Stimulated activated CD8-positive, alpha-beta memory T cell treated with anti-CD3 and anti-CD28 coated beads, Interleukin-4, amount 100 ng/mL, for 1 hour (primary cell): ENCODE measurements at places on chromosomes 2 and 18.

DNA sequence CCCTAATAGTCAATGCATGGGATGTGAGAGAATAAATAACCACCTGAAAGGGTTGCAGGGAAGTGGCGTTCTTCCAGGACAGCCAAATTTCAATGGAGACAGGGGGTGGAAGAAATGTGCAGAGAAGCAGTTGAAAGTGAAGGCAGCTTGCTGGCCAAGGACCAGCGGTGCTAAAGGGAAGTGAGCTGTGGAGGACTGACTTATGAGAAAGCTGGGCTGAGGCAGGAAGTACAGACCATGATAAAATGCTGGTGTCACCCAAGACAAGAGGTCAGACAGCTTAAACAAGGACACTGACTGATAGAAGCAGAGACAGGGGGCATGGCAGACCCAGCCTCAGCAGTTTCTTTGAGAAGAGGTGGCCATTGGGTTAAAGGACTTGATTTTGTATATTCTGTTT, 106.7 kb downstream of the DTNB start:
- no peak for DNase-seq

DNA sequence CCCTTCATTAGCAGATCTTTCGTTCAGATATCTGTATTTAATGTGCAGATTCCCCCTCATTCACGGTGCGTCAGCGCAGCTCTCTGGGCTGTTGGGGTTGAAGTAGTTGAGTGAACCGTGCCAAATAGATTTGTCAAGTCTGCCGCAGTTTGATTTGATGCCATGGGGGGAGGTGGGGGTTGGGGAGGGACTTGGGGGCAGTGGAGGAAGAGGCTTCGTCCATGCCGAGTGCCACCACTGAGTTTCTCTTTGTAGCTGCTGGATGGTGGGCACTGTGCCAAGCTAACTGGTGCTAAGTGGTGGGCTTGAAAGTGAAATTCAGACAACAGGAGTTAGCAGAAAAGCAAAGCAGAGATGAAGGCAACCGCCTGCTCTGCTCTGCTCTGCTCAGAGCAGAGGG, 47.9 kb downstream of the NRP2 start:
- no peak for DNase-seq

- no peak for DNase-seq
Observed at GRCh38 chr2:39696101-39696553, 30.4 kb downstream of the TMEM178A start.

- DNase-seq = no peak
Observed at GRCh38 chr2:67515056-67515455, 117.9 kb downstream of the ETAA1 start.

GRCh38 chr18:75090336-75090735, 118.6 kb downstream of the PTGR3 start:
- no peak for DNase-seq

GRCh38 chr2:46097714-46098480, 199.3 kb upstream of the EPAS1 start:
- DNase-seq = no peak

DNA sequence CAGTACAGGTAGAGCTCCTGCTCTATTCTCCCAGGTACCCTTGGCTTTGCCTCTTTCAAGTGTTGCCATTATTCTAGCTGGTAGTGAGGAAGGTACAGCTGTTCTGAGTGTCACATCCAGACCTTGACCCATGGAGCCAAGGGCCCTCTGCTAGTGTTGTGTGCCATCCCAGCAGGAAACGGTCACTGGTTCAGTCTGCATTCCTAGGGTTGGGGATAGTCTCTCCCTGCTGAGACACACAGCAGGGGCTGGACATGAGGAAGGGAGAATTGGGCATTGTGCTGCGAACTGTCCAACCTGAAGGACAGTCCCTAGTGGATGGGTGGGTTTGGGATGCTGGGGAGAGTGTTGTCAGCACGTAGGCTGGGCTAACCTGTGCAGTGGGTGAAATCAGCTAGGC, 59.1 kb downstream of the FARP2 start:
- DNase-seq = no peak

GRCh38 chr2:215780313-215780712, 233.0 kb downstream of the MREG start:
- no peak for DNase-seq

- DNase-seq = no peak
Observed at GRCh38 chr2:152518641-152519580, 183.9 kb downstream of the FMNL2 start.

DNA sequence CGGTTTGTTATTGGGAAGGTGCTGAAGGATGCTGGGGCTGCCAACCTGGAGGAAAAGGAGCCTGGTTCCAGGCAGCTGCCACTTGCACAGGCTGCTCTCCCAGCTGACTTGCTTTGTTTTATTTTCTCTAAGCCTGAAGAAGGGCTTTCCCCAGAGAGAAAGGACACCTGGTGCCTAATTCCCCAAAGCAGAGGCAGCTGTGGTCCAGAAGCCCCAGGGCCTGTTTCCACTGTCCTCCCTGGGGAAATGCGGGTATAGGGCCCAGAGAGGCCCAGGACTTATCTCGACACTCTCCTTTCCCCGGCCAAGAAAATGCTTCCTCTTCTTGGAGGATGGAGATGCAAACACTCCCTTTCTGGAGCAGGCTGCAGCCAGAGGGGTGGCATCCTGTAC, 30.1 kb downstream of the INO80C start:
- no peak for DNase-seq

DNA sequence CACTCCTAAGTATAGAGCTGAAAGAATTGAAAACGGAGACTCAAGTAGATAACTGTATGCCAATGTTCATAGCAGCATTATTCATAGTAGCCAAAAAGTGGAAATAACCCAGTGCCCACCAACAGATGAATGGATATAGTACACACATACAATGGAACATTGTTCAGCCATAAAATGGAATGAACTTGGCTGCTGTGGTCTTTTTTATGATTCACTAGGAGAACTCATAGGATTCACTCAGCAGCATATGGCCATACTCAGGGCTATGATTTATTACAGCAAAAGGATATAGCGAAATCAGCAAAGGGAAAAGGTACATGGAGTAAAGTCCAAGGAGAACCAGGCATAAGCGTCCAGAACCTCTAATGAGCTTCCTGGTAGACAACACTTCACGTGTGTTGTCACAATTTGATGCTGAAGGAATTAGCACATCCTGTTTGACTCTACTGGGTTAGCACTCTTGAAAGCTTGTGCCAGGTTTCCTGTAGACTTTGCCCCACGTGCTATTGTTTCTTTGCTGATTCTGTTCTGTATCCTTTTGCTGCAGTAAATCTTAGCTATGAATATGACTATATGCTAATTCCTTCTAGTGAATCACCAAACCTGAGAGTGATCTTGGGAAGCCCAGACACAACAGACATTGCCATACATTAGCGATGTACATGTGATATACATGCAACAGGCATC, 15.7 kb downstream of the SPC25 start:
- DNase-seq = no peak

DNA sequence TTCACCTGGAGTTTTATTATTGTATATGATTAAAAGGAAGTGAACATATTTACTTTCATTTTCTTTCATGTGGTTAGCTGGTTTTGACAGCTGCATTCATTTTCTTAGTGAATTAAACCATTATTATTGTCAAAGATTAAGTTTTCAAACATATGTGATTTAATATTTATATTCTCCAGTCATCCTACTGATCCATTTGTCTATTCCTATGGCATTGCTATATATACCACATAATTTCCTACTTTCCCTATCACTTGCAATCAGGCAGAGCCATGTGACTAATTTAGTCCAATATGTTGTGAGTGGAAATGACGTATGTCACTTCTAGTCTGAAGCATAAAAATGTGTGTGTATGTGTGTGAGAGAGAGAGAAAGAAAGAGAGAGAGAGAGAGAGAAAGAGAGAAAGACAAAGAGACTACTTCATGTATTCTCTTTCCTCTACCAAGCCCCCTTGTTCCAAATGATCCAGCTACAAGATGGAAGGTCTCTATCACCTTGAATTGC, 12.0 kb upstream of the TACR1 start:
- no peak for DNase-seq

GRCh38 chr2:148039783-148040182, 18.9 kb downstream of the MBD5 start:
- no peak for DNase-seq

DNA sequence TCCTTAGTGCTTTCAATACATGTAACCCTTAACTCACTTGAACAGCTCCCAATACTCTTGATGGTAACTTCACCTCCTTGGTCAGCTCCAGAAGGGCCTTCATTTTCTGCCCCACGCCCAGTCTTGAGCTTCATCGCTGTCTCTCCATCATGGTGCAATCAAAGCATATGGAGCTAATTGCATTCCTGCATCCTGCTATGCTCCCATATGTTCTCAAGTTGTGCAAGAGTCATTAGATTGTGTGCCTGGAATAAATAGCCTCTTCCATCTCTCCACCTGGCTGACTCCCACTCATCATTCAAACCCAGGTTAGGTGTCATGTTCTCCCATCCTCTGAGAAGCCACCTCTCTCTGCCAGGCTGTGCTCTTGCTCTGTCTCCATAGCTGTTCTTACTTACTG, 364.5 kb upstream of the RGPD4 start:
- DNase-seq = no peak

- no peak for DNase-seq
Observed at GRCh38 chr2:239061824-239062570, 214.1 kb downstream of the TWIST2 start.

DNA sequence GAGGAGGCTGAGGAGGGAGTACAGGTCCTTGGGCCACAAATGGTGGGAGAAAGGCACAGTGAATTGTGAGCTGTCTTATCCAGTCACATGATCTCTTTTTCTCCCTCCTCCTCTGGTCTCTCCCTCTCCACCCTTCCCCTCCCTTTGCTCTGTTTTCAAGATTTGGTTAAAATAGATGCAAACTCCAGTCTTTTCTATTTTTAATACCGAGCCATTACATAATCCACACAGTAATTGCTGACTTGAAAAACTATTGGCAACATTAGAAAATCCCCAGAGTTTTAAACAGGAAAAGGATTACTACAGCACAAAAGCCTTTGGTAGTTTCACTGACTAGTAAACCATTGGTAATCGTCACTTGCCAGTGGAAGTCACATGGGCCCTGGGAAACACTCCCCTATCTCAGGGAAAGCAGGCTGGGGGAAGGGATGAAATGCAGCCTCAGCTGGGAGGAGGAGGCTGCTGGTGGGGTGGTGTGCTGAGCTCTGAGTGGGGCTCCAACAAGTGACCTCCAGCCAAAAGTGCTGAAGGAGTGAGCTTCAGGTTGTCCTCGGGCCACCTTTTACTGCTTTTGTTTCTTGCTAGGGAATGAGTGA, 57.4 kb upstream of the PCBP1 start:
- no peak for DNase-seq

- no peak for DNase-seq
Observed at GRCh38 chr2:48315896-48316194, 214.1 kb upstream of the STON1 start.

DNA sequence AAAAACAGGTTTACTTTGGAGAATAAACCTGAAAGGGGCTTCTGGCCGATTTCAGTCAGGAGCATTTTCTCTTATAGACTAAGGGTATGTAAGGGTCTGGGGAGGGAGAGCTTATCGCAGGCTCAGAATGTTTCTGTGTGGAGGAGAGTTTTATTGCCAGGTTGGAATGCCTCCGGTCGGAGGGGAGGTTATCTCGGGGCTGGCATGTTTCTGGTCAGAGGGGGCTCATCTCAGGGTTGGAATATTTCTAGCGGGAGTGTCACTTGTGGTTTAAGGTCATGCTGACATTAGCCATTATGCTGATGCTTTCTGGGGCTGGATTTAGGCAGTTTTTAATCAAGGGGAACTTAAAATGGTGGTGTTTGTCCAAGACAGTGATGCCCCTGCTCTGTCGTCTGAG, 333.6 kb downstream of the METTL4 start:
- no peak for DNase-seq

GRCh38 chr2:74527741-74528140, 1.7 kb upstream of the DQX1 start:
- no peak for DNase-seq

- DNase-seq = no peak
Observed at GRCh38 chr18:22203536-22204213, 34.3 kb downstream of the GATA6 start.

DNA sequence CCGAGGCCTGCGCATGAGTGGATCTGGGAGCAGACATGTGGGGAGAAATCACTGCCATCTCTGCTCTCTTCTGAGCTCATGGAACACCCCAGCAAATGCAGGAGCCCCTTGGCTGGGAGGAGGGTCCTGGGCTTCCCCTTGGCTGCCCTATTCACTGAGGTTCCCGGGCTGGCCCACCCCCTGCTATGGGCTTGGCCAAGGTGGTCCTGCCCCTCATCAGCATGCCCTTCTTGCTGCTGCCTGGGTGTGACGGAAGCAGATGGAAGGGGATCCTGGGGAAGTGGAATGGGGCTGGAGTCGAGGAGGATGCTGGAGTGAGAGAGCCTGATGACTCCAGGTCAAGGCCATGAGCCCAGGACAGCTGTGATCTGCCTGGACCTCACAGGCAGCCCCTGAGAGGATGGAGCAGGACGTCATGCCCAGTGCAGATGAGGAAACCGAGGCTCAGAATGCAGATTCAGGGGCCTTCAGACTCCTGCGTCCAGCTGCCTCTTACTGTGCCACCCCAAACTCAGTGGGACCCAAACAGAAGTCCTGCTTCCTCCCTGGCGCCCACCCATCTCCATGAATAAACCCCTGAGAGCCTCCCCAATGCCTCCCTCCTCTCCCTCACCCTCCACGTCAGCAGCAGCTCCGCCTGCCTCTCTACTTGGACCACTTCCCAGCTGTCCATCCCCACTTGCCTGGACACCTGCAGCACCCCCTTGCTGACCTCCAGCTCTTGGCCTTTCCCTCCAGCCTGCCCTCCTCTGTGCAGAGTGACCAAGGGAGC, 4.0 kb downstream of the SNED1 start:
- DNase-seq = no peak

GRCh38 chr2:201558232-201558631, 85.1 kb downstream of the TMEM237 start:
- no peak for DNase-seq

DNA sequence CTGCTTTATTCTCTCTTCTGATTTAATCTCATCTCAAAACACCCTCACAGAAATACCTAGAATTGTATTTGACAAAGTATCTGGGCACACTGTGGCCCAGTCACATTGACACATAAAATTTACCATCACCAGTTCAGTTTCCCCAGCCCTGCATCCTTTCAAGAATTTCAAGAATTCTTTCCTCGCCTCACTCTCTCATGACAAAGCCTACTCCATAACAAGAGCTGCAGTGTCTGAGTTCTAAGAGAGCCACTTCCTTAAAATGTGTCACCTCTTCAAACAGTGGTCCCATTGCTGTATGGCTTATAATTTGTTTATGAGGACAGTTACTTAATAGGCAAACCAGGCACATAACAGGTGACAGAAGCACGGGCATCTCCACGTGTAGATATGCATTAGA, 90.9 kb upstream of the STK39 start:
- no peak for DNase-seq

DNA sequence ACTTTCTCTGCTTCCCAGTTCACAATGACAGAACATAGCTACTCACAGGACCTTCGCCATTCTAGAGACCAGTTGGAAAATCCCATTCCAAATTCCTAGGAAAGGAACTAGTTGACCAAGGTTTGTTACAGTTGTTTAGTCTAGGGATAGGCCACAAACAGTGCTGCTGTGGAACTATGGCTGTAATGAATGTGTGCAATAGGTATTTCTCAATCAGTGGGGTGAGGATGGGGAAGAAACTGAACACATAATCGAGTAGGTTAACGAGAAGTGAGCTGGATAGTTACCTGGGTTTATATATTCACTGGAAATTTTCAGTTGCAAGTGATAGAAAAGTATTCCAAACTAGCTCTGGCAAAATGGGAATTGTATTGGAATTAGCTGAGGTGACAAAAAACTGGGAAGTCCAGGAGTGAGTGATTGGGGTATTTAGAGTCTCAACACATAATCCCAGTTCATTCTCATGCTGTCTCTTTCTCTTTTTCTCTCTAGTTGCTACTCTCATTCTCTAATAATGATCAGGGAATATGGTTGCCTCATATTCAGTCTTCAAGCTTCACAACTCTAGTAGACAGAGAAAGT, 18.2 kb upstream of the HMSD start:
- no peak for DNase-seq
